ENCODE measurements at places on chromosomes 3 and 15.

DNA sequence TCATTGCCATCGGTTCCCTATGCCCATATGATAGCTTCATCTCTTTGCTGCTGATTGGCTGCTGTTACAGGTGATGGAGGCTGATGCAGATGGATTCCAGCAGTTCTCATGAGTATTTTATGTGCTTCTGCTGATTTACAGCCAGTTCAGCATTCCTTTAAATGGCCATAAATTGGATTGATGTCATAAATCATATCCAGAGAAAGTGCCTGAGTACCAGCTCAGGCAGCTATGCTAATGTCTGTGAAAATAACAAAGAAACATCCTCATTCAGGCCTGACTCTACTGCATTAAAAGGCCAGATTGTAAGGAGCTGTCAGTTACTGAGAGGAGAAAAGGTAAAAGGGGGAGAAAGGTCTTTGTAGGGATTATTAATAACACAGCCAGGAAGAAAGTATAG lies 756.8 kb downstream of the IGSF11 start:
- DNase-seq = no peak

- no peak for DNase-seq
Observed at GRCh38 chr3:42265059-42265991, 660 bp downstream of the CCK start.

GRCh38 chr3:15305359-15305844 lies 27.0 kb downstream of the SH3BP5 start:
- no peak for DNase-seq

DNA sequence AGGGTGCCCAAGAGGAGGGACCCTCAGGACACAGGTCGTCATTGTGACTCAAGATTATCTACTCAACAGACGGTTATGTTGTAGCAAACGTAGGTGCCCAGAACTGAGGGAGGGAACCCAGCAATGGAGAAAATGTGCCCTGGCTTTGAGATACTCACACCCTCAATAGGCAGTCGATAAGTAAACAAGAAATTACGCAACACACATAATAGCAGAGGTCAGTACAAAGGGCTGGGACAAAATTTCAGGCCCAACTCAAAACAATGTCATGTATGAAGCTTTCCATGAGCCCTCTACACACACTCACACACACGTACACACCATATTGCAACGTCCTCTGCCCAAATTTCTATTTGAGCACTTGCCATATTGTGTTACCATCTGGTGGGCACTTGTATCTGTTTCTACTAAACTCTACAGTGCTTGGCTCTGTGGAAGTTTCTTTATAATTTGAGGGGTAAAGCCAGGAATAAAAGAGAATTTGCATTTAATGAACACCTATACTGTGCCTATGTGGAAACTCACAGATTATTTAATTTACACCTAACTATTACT lies 114.6 kb upstream of the TRIM42 start:
- DNase-seq = no peak

GRCh38 chr15:61182946-61183345 lies 46.2 kb downstream of the RORA start:
- no peak for DNase-seq

- no peak for DNase-seq
Observed at GRCh38 chr3:39748002-39748401, 61.4 kb upstream of the MYRIP start.

GRCh38 chr3:84961521-84962255 lies 2.9 kb downstream of the CADM2 start:
- no peak for DNase-seq

DNA sequence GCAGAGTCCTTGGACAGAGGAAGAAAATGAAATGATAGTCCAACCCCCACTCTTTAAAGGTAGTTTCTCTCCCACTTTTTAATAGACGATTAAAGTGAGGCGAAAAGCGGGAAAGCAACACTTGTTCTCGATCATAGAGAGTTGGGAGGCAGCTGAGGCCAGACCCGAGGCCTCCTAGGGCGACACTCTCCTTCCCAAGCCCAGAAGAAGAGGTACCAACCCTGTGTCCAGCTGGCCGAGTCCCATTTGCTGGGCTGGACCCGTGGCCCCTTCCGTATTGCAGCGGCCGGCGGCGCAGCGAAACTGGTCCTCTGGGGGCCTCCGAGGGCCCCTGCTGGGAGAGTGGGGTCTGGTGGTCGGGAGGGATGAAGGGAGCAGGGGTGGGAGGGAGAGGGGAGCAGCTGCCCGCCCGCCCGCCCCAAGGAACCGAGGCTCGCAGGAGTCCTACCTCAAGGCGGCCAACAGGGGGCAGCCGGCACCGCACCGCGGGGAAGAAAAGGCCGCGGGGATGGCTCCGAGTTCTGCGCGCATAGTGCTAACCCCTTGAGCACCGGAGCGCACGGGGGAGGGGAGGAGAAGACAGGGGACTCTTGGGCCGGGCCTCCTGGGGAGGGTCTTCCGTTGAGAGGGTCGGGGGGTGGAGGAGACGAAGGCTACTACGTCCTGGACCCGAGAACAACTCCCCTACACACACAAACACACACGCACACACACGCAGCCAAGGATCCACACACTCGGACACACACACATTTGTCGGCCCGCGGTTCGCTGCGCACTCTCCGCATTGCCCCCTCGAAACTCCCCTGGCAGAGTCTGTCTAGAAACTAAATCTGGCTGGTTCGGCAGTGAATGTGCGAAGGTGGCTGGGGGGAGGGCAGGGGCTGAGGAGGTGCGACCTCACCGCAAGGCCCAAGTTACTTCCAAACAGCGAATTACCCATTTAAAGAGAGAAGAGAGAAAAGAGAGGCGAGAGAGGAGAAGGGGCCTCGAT lies 2.0 kb downstream of the WNT5A start:
- DNase-seq = no peak

GRCh38 chr3:105862217-105862616 lies 6.6 kb downstream of the CBLB start:
- no peak for DNase-seq

DNA sequence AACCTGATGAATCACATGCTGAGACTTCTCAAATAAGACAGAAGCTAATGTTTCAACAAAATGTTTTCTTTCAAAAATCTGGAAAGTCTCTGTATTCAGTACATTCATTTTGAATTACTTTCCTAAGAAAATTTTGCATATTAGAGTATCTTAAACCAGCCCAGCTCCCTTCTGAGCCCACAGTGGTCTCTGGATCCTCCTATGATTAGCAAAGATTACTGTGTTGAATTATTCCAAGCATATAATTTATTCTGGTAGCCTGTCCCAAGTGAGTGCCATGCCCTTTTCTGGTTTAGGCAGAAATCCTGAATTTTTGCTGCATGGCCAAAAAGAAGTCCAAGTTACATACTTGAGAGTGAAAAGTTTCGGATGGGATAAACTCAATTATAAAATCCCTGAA lies 279.0 kb downstream of the CTNNB1 start:
- no peak for DNase-seq

- DNase-seq = no peak
Observed at GRCh38 chr3:115270849-115271248, 123.8 kb upstream of the ZBTB20 start.

GRCh38 chr3:66858656-66859381 lies 139.3 kb upstream of the KBTBD8 start:
- no peak for DNase-seq

DNA sequence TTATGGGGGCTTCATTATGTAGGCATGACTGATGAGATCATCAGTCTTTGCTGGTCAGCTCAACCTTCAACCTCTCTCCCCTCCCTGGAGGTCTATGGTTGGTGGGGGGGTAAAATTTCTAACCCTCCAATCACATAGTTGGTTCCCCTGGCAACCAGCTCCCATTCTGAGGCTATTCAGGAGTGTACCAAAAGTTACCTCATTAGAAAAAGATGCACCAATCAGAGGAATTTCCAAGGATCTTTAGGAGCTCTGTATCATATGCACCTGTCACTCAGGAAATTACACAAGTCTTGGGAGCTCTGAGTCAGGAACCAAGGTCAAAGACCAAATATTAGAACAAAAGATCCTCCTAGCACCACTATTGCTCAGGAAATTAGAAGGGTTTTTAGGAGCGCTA lies 21.4 kb upstream of the LEO1 start:
- DNase-seq = no peak

- no peak for DNase-seq
Observed at GRCh38 chr15:80787316-80787715, 8.1 kb downstream of the CEMIP start.

GRCh38 chr15:39495871-39496840 lies 84.7 kb upstream of the THBS1 start:
- DNase-seq = no peak

GRCh38 chr3:45591547-45592040 lies 3.0 kb upstream of the LIMD1 start:
- DNase-seq = no peak

GRCh38 chr3:55935241-55935640 lies 448.1 kb upstream of the WNT5A start:
- DNase-seq = no peak

DNA sequence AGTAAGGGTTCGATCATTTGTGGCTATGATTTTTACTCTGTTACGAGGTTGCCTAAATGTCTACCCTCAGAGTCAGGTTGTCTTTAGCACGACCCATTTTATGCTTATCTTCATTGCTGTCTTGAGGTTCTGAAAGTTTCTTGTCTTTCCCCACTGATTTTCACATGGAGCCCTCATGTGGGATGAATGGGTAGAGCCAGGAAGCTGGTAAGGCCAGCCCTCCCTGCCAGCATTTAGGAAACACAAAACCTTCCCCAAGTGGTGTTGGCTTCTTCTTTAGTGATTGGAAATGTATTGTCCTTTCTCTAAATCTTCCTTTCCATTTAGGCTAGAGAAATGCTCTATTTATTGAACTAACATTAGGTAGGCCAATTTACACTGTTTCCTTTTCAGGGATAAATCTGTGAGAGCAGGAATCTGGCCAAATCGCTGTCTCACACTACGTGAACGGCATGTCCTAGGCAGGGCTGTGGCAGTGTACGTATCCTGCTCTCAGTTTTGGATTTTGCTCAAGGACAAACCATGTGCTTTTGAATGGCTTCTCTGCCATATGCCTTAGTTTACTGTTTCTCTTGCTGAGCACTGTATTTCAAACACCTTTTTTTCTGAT lies 43.7 kb downstream of the MYZAP start:
- DNase-seq = no peak

- DNase-seq = no peak
Observed at GRCh38 chr15:89087161-89087829, 961 bp upstream of the ABHD2 start.
